Stimulated activated CD4-positive, alpha-beta T cell treated with anti-CD3 and anti-CD28 coated beads, Interleukin-4, amount 100 ng/mL, for 24 hours (primary cell): ENCODE measurements at places on chromosomes 1 and 21.

DNA sequence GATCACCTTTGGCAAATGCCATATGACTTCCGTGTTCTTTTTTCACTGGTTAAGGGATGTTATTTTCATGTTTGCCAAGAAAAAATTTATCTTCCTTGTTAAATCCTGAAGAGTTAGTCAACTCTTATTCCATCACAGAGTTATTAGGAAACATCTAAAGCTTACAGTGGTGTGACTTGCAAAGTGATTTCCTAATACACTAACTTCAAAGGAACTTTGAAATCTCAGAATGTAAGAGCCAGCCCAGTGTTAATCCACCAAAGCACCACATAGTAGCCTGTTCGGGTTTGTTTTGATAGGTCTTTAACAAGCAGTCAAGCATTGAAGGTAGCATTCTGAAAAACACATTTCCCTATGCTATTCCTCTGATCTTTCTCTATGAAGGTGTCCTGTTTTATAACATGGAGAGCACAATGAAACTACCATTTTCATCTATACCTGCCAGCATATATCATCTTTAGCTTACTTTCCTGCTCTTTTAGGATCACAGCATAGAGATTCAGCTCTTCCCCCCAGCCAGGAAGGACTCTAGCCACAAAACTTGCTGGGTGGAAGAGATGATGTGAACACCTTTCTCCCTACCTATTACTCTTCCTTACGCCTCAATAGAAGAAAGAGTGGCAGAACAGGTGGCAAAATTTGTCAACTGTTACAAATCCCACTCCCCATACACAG, 82.4 kb upstream of the MAGI3 start:
- no peak for DNase-seq

DNA sequence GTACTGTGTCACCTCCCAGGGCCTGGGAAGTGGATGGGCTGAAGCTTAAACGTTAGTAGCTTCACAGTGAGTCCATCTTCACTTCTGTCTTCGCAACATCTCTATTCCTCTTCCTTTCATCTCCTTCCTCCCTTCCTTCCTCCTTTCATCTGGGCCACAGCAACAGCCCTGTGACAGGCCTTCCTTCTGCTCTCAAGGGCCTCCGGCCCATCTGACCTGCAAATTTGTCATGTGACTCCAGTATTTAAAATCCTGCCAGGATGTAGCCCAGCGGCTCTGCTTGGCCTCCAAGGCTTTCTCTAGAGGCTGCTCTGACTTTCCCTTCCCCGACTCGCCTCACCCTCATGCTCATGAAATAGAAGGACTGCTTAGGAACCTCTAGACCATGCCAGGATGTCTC, 10.9 kb upstream of the BATF3 start:
- no peak for DNase-seq

DNA sequence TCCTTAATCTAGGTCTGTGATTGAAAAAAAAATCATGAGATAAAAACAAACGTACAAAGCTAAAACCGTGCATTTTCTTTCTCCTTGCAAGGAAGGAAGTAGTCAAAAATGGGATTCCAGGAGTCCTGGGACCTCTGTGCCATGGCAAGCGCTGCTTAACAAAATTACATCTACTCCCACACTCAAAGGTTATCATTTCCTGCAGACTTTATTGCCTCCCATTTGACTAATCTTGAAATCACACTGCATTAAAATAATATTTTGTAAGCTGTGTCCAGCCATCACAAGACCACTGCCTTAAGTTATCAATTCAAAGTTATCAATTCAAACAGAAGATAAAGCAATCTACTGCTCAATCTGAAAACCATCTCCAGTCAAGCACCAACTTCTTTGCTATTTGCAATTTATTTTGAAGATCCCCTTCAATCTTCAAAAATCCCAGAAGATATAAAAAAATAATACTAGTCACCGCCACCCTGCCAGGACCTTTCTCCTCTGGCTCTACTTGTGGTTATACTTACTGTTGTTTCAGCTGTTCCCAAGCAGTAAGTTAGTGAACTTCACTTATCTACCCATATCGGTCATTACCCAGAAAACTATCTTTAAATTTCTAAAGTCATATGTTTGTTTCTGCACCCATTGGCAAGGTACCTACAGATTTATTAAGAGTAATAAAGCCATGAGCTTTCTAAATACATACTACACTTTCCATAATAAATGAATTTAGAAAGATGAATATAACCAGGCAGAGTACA, 38.1 kb upstream of the RAP1GAP start:
- DNase-seq, result no peak

DNA sequence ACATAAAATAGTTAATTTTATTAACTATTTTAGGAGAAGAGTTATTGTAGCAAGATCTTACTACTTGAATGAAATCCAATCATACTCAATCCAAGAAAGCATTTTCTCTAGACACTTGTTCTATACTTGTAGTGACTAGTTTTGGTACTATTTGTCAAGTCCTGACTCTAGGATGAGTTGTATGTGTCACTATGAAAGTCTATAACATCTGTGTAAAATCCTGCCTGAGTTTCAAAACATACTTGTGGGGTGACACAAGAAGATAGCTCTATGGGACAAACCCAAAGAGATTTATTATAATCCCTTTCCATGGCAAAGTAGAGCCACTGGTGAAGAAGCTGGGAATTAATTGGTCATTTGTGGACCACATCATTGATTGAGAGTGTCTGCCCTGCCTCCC, 1042.2 kb upstream of the ADGRL4 start:
- no peak for DNase-seq

- no peak for DNase-seq
These were observed 23.9 kb downstream of the IFNAR1 start for GRCh38 chr21:33348706-33349105.

DNA sequence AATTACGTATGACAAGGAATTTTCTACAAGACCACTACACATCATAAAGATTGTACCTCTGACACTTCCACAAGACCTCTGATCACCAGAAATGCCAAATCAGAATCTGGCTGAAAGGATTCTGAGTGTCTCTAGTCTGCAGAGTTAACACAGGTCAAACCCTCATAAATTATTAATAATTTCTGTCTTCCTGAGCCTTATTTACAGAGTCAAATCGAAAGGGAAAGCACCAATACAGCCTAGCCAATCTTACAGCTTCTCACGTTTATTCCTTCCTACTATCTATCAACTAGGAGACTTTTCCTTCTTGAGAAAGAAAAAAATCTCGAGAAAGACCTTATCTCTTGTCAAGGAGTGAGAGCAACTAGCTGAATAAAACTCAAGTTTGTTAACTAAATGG, 2151.6 kb downstream of the MRPL39 start:
- DNase-seq, result no peak

GRCh38 chr1:2135441-2135841, 59.1 kb downstream of the FAAP20 start:
- no peak for DNase-seq

GRCh38 chr21:39109596-39110210, 73.5 kb downstream of the PSMG1 start:
- no peak for DNase-seq

GRCh38 chr1:52159033-52159789, 17.3 kb downstream of the ZFYVE9 start:
- DNase-seq, result no peak

- no peak for DNase-seq
These were observed 85.9 kb downstream of the TM2D1 start for GRCh38 chr1:61638911-61639605.

DNA sequence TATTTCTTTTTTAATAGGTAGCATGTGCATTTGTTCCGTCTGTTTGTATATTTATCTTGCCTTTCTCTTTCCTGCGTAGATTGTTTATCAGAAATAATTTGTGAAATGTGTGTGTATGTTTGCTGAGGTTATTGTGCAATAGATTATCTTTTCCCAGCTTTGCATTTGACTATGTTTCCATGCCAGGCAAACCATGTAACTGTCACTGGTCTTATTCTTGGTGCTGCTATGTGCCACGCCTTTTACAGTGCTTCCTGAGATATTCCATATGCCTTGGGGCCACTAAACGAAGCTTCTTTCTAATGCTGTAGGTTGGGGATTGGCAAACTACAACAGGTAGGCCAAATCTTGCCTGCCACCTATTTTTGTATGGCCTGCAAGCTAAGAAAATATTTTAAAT, 598.8 kb downstream of the PLPP3 start:
- no peak for DNase-seq

DNA sequence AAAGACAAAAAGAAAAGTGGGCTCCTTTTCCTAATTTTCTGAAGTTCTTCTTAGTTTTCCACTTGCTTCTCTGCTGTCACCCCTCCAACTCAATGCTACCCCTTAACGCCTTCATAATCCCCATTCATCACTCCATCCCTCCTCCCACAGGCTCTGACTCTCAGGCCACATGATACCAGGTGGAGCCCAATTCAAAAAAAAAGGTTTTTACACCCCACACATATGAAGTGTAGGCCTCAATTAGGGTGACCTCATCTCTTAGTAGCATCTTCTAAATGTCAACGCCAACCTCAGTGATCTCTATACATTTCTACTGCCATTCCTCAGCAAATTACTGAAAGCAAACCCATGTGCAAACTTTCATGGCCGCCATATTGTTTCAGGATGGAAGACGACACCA, 6.4 kb downstream of the SSBP3 start:
- no peak for DNase-seq

DNA sequence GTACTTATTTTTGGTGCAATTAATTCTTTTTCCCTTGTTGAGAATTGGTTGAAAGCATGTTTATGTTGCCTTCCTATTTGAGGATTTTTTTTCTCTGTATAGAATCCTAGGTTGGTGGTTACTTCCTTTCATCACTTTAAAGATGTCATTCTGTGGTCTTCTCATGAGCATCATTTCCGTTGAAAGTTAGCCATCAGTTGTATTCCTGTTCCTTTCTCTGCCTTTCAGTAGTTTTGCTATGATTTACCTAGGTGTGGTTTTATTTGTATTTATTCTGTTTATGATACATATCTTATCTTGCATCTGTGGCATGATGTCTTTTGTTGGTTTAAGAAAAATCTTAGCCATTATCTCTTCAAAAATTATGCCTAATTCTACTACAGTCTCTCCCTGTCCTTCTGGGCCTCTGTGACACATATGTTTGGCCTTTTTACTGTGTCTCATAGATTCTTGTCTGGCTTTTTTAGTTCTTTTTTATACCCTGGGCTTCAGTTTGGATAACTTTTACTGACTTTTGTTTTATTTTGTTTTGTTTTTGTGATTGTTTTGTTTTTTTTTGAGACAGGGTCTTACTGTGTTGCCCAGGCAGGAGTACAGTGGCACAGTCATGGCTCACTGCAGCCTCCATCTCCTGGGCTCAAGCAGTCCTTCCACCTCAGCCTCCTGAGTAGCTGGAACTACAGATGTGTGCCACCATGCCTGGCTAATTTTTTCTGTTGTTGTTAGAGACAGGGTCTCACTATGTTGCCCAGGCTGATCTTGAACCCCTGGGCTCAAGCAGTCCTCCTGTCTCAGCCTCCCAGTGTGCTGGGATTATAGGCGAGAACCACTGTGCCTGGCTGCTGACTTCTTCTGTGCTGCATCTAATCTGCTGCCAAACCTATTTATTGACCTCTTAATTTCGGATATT, 24.1 kb downstream of the PTGFRN start:
- DNase-seq, result no peak

DNA sequence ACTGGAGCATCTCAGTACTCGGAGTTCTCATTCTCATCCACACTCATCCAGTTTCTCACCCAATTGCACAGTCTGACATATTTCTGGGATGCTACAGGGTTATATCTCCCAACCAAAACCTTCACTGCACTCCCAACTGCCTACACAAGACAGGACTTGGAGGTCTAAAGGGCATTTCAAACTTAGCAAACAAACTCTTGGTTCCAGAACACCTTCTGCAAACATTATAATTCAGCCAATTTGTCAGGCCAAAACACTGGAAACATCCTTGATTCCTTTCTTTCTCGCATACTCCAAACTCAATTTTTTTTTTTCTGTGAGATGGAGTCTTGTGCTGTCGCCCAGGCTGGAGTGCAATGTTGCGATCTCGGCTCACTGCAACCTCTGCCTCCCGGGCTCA, 7.9 kb downstream of the SLAMF1 start:
- DNase-seq, result no peak

DNA sequence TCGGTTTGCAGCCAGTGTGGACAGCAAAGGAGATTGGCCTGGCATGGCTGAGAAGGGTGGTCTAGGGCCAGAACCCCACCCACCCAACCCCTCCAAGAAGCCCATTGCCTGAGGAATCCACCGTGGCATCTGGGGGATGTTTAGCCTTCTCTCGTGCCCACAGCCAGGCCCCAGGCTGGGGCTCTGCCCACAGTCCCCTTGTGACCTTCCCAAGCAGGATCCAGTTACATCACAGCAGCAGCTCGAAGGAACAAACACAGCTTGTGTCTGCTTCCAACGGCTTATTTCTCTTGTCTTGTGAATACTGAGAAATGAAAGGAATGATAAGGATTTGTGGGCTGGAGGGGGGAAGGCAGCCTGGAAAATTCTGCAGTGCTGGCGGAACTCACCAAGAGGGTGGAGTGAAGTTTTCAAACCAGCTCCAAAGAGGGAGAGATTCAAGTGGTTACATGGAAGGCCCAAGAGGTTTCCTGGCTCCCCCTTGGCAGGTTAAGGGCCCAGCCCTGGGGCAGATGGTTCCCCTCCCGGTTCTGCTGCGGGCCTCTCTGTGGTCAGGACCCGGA, 61.6 kb downstream of the DHRS3 start:
- no peak for DNase-seq

DNA sequence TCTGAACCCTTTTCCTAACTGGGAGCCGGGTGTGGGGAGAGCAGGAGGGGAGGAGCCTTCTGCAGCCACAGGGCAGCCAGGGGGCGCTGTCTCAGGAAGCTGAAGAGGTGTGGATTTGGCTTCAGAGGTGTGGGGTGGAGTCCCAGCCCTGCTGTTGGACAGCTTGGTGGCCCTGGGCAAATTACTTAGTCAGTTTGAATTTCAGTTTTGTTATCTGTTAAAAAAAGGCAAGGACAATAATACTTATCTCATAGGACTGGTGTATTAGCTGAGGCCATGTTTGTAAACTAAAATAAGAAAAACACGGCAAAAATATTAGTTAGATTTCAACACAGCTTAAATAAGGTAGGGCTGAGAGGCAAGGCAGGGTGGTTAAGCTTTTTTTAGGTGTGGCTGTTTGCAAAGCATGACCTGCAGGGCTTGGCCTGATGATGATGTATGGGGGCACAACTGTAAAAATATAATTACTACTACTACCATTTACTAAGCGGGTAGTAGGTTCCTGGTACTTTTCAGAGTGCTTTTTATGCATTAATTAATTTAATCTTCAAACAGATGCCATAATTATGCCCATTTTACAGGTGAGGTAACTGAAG, 111.8 kb downstream of the PLXNA2 start:
- peak; percentile 44 for DNase-seq
